Psoas muscle (tissue), 8 donors: ENCODE measurements at places on chromosomes 3 and 15.

- DNase-seq = no peak
Measured at GRCh38 chr3:25349095-25349494, 79.0 kb upstream of the RARB start.

DNA sequence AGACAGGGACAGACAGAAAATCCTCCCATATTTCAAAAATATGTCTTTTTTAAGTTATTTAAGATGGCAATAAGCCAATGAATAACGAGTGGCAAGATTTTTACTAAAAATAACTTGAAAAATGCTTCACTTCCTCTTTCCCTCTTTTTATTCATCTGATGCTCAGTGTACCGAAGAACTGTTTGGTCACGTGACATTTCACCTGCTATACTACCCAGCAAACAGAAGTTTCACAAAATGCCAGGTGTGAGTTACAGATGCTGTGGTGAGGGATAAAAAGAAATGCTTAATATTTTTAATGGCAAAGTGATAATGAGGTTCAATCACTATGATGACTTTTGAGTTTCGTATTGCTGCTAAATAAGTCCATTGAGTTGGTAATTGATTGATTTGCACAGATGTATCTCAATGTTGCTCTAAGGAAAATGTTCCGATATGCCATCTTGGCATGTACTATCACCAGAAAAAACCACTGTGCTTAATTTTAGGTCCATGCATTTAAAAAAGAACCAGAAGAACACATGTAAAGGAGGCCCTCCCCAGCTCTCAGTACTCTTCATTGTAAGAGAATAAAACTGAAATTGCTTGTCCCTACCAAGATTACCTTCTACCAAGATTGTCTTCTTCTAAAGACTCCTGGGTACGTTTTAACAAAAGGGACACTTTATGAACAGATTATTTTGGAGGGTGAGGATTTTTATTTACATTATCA lies 26.0 kb upstream of the SEC62 start:
- no peak for DNase-seq

DNA sequence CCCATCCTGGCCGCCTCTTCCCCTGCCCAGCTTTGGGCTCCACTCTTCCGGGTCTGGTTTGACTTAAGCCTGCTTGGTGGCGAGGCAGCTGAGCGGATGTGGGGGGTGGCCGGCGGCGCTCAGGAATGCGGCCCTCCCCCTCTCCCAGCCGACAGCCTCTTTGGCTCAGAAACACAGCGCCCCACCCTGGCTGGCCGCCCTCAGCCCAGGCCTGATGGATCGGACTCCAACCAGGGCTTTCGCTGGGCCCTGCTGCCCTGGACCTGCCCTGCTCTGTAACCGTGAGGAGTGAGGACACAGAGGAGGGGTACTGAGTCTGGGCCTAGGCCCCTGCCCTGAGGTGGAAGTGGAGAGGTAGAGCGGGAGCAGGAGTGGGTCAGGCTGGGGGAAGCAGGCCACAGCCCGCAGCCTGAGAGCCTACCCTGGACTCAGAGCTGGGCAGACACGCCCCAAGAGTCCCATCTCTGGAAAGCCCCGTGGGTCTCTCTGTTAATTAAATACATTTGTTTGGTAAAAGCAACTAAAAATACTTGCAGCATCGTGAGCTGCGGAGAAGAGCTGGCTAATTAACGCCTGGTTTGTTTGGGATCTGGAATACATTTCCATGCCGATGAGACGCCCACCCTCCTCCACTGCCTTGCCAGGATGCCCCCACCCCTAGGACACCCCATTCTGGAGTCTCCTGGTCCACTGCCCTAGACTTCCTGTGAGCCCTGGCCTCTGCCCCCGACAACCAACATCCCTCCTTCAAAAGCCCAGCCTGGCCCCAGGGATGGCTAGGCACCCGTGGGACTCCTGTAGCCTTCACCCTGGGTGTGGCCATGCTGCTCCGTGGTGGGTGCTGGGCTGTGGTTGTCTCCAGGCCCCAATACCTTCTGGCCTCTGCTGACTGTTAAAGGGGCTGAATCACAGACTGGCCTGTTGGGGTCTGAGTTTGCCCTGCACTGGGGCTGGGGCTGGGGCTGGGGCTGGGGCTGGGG lies 19.6 kb downstream of the PLXNA1 start:
- peak; percentile 89 for DNase-seq

- DNase-seq = no peak
Measured at GRCh38 chr15:96342406-96343112, 12.1 kb downstream of the NR2F2 start.

- DNase-seq = no peak
Measured at GRCh38 chr3:183370391-183370790, 58.0 kb downstream of the MCF2L2 start.

- no peak for DNase-seq
Measured at GRCh38 chr15:66565141-66565641, 607 bp downstream of the LCTL start.

GRCh38 chr3:124780761-124781475 lies 50.7 kb downstream of the UMPS start:
- peak; percentile 94 for DNase-seq

- DNase-seq = no peak
Measured at GRCh38 chr15:68558318-68559305, 20.2 kb upstream of the CORO2B start.
